ENCODE measurements at places on chromosomes 4 and X.

DNA sequence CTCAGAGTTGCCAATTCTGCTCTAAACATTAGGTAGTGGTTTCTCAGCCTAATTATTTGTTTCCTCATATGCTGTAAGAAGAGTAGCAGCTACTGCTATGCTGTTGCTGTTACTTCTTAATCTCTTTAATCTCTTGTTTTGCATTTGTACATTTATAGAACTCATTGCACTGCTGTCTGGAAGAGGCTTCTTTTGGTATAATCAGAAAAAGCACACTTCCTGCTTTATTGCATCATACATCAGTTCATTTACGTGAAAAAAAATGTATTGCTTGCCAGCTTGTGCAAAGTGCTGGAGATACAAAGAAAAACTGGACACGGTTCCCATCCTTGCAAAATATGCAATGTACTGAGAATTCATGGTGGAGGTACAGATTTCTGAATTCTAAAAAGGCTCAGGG, 332.0 kb downstream of the GRXCR1 start:
- no peak for DNase-seq

DNA sequence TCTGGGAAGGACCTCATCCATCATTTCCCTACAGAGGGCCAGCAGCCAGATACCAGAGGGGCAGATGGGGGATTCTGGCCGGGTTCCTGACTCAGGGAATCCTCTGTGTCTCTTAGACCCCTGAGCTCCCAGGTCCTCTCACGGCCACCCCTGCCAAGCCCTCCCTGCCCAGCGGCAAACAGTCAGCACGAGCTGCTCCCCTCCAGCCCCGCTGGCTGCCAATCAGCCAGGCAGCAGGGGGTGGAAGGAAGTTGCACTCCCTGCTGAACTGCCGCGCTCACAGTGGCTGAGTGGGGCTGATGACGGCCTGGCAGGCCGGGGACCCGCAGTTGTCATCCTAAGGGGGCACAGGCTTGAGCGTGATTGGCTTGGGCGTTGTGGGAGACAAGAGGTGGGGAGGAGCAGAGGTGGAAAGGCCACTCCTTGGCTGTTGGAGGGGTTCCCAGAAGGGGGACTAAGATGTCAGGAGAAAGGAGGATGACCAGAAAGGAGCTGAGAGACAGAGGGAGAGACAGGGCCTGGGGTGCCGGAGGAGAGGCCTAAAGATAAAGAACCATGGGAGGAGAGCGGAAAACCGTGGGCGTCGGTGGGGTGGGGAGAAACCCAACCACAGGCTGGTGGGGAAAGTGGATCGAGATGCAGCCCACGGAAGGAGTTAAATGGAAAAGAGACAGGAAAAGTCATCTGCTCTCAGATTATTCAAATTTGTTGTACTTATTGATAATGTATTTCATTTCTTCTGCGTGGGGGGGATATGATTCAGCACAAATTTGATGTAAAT, 4.4 kb upstream of the CCDC149 start:
- no peak for DNase-seq

GRCh38 chr4:140018931-140019618, 134.9 kb downstream of the MAML3 start:
- DNase-seq, result no peak

DNA sequence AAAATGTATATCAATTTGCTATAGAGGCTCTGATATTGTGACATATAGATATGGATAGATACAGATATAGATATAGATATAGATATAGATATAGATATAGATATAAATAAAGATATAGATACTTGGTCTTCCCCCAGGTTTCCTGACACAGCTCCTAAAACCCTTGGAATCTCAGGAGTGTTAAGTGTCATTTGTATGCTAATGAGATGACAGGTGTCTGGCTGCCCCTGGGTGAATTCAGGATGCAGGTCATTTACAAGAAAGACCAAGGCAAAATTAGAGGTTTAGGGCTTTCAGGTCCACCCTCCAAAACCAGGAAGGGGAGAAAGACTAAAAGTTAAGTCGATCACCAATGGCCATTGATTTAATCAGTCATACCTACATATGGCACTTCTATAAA, 1034.8 kb downstream of the PDHA2 start:
- no peak for DNase-seq

DNA sequence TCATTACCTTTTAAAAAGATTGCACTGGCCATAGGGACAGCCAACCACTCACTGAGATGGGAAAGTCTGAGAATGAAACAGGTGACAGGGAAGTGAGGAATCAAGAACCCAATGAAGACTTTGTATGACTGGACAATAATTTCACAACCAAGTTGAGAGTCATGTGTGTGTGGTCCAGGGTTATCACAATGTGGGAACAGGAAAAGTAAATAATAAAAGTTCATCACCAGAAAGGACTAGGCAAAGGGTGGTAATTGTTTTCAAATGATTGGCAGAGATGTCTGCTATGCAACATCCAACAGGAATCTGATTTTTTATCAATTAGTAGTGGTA, 129.3 kb downstream of the AMELX start:
- no peak for DNase-seq

- no peak for DNase-seq
Observed at GRCh38 chr4:125736057-125736456, 421.3 kb downstream of the FAT4 start.

DNA sequence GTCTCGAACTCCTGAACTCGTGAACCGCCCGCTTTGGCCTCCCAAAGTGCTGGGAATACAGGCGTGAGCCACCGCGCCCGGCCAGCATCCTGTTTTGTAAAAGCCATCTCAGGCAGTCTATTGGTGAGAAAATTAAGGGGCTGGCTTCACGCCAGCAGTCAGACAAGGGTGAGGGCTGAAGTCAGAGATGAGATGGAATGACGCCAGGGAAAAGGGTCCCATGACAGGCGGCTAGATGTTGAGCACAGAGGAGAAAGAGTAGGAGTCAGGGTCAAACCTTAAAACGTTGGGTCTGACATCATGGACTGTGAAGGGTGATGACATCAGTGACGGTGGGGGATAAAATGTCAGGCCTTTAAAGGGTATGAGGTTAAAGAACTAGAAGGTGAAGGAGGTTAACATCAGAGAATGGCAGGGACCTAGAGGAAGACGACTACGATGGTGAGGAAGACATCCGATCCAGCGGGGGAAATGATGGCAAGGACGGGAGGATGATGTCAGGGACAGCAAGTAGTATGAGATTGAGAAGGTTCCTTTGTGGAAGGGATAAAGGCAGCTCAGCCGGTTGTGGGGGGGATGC, 504 bp upstream of the RBM3 start:
- DNase-seq, result no peak

- DNase-seq, result no peak
Observed at GRCh38 chr4:17218786-17219185, 293.1 kb downstream of the QDPR start.

Data from BJ (cell line).